COR-L47 (cell line): ENCODE measurements at places on chromosomes 13 and 19.

DNA sequence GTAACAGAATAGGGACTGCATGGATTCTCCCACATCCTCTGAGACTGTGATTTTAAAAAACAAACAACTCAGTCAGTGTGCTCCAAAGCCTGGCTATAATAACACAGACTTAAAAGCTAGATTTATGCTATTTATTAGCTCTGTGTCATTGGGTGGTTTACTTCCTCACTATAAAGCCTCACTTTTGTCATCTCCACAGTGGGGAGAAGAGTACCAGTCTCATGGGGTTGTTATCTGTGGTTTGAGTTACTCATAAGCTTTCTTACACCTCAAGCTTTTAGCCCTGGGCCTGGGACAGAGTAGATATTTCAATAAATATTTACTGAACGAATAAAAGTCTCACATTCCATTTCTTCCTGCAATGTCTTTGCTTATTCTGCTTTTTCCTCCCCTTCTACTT lies 5.3 kb downstream of the RNASEH2B start:
- DNase-seq = no peak

DNA sequence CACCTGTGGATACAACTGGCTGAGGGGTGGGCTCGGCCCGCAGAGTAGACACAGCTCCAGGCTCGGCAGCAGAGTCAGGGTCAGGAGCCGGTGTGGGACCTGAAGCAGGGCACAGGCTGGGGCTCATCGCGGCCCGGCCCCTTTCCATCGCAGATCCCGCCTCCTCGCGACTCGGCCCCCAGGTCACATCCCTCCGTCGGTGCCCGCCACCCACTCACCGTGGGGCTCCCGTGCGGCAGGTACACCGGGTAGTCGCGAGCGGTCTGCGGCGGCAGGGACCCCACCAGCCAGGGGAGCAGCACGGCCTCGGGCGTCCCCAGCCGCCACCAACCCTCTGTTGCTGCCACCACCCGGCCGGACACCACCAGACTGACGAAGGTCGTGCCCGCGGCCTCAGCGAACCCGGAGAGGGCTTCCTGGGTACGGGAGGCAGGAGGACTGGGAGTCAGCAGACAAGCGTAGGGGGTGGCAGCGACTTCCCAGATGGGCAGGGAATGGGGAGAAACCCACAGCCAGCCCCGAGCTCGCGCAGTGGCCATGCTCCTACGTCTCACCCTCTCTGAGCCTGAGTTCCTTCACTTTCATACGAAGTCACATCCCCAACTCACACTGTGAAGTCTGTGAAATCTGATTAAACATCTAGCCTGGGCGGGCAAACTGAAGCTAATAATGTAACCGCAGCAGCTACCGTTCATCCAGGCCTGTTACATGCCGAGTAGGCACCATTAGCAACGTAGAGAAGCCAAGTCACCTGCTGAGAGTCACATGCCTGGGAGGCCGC lies 3.7 kb downstream of the FUZ start:
- no peak for DNase-seq

DNA sequence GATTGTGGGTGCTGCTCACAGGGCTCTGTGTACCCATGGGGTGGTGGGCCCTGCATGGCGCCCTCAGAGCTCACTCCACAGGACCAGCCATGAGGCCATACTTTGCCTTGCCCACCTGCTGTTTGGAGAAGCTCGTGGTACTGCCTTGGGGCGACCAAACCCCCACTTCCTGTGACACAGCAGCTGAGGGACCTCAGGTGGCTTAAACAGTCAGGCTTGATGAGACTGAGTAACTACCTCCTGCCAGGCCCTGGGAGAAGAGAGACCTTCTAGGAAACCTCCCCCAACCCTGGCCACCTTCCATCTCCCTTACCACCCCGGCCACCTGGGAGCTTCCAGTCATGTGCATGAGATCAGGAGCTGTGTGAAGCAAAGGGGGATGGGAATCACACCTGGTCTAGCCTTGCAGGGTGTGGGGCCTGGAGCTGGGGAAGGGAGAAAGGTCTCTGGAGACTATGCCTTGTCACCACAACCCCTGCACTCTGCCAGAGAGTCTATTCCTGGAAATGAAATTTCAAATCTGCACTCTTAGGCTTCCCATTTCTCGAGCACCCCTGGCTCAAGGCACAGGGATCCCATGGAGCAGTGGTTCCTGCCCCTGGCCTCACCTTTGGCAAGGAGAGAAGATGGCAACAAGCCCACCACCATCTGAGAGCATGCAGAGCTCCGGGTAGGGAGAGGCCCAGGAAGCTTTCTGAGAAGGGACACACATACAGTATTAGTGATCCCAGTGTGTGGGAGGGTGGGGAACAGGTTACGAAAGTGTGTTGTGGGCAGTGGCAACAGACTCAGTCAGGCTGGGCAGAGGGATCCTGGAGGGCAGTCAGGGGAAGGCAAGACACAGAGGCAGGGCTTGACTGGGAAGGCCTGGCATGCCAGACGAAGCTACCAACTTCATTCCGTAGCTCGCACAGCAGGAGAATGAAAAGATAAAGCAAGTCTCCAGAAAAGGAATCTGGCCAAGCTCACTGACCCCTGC lies 125.0 kb downstream of the URI1 start:
- no peak for DNase-seq

DNA sequence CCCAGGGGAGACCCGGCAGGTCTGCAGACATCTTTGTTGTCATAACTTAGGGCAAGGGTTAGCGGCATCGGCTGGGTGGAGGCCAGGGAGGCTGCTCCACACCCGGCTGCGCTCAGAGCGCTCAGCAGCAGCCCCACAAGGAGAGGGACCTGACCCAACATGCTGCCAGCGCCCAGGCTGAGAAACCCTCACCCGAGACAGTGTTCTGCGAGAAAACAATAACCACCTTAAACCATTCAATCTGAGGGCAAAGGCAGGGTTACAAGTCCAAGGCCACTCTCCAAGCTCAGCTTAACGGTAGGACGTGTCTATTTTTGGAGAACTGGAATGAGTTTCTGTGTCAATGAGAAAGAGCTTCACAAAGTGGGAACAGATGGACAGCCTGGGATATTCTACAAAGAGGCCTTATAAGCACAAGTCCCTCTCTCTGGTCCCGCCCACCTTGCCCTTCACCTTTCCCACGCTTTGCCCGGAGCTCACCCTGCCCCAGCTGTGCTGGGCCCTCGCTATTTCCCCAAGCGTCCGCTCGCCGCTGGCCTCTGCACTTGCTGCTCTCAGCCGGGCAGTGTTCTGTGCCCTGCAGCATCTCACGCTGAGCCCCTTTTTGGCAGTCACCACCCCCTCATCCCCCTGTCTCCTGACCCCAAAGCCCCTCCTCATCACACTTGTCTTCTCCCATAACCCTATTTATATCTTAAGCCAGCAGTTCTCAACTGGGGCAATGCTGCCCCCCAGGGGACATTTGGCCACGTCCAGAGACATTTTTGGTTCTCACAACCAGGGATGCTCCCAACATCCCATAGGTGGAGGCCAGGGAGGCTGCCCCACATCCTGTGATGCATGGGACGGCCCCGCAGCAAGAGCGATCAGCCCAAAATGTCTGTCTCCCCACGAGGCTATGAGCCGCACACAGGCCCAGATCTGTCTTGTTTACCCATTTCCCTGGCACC lies 17.6 kb downstream of the PPP1R12C start:
- DNase-seq = no peak

DNA sequence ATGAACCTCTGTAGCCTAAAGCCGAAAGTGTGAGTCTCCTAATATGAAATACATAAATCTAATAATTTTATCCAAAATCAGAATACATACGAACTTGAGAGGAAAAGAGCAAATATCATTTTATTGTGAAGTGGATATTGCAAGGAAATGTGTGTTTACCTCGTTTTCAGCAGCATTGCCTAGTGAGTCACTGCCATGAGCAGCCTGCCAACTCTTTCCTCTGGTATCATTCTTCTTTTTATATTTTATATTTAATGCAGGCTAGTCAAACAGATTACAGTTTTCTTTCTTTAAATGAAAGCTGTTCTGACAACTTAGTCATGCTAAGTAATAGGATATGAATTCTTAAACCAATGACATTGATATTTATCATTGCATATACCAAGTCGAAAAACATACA lies 44.2 kb downstream of the EDNRB start:
- DNase-seq = no peak

GRCh38 chr19:629961-630714 lies 3.2 kb downstream of the POLRMT start:
- DNase-seq = no peak
